ENCODE measurements at places on chromosomes 7 and 10.

GRCh38 chr7:44762300-44762699 lies 13.7 kb downstream of the ZMIZ2 start:
- DNase-seq, result no peak

DNA sequence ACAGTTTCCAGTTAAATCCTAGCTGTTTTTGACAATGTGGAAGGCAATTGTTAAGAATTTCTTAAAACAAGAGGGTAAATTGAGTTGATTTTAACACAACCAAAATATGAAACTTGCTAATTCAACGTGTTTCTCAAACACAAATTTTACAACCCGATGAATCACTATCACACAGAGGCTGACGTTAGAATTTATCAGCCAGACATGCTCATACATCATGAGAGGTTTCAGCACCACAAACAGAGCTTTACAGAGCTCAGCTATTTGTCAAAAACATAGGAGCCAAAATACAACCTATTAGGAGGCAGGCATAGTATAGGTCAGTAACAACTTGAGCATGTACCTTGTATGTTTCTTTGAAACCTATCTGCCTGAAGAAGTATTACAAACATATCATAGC lies 36.1 kb downstream of the LRRN3 start:
- no peak for DNase-seq

DNA sequence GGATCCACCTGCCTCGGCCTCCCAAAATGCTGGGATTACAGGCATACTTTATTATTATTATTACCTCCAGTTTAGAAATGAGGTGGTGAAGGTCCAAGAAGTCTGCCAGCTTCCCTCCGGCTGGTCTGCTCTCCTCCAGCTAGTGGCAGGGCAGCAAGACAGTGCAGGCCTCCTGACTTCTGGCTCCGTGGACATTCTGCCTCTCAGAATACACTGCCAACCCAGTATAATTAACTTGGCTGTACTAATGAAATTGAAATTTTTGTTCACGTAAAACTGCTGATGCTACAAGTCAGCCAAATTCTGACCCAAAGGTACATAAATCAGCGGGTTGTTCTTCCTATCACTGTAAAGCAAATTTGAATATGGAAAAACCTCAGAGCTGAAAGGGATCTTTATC lies 7.6 kb upstream of the PDE1C start:
- no peak for DNase-seq

DNA sequence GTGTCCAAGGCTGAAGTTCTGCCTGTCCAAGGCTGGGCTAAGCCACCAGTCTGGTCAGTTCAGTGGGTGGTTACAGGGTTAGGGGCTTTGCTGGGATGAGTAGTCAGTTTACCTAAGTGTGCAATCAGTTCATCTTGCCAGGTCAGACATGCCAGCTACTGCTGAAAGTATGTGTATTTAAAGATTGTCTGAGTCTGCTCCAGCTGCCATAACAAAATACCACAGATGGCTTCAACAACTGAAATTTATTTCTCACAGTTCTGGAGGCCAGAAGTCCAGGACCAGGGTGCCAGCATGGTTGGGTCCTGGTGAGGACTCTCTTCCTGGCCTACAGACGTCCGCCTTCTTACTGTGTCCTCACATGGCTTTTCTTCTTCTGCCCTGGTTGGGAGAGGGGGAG lies 52.4 kb upstream of the TNS3 start:
- no peak for DNase-seq

DNA sequence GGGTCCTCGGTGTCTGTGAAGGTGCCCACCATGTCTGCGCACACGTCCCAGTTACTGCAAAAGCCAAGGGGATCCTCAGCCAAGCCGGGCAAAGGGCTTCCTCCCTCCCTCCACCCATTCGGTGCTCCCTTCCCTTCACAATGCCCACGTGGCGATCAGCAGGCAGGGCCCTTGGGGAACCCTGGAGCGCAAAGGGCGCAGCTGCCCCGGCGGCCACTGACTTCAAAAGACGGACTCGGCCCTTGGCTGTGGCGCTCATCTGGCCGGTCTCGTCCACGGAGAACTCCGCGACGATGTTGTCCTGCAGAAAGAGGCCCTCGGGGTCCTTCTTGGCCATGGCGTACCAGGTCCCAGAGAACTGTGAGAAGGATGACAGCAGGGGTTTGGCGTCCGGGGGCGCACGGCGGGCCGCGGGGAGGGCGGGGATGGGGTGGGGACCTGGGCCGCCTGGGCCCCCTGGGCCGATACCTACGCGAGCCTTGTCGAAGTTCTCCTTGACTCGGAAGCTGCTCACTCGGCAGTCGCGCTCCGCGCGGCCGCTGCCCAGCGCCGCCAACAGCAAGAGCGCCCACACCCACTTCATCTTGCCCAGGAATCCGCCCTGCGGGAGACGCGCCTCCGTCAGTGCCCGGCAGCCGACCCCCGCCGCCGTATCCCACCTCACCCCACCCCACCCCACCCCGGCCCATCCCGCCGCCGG lies 439 bp downstream of the RBP4 start:
- no peak for DNase-seq

- no peak for DNase-seq
Measured at GRCh38 chr10:79316671-79317431, 30.4 kb upstream of the PPIF start.

DNA sequence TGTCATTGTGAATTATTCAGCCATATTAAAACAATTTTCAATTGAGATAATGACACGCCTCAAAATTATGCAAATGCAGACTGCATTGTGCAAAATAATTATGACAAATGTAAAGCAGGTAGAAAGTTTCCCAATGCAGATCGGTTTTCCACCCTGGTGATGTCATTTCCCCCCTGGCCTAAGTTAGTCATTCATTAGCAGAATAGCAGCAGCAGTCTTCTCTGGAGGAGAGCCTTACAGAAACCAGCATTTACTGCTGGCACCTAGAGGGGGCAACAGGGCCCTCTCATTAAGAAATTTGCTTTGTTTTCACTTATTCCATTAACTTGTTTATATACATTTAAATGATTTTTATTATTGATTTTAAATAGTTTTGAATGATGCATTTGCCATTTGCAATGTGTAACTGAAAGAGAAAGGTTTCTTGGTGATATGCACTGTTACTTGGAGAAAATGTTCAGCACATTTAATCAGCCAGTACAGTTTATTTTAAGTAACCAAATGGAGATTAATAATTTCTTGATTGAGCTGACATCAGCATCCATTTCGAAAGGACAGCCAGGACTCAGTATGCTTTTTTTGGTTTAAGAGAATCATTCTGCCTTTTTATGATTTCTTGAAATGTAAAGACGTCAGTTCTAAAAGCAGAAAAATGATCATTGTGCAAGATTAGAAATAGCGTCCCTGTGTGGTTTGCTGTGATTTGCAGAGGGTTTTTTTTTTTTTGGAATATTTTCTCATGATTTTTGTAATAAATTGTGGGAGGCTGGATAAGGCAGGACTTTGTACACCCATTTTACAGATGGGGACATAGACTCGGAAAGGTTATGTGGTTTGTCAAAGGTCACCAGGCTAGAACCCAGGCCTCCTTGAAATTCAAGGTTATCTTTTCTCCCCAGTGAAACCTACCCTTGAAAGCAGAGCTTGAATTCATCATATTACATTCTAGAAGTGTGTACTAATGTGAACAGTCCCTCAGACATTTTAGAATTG lies 3.5 kb downstream of the ARID5B start:
- DNase-seq, result peak; percentile 72

DNA sequence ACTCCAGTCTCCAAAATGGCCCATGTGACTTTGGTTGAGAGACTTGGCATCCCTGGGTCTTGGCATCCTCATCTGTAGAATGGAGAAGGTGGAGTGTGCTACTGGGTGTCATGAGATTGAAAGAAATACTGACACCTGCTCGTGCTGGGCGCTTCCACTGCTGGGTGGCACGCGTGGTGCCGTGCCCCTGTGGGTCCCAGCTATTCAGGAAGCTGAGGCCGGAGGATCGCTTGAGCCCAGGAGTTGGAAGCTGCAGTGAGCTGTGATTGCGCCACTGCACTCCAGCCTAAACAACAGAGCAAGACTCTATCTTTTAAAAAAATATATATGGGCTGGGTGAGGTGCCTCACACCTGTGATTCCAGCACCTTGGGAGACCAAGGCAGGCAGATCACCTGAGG lies 53.1 kb downstream of the NPTX2 start:
- no peak for DNase-seq

Data from Caki2 (cell line).